ENCODE measurements at places on chromosomes 16 and 17.

GRCh38 chr16:76162046-76162445, 115.2 kb upstream of the CNTNAP4 start:
- DNase-seq = no peak

GRCh38 chr16:4675864-4676786, 17.2 kb upstream of the NUDT16L1 start:
- no peak for DNase-seq

GRCh38 chr17:75525806-75526554, 483 bp downstream of the LLGL2 start:
- no peak for DNase-seq

DNA sequence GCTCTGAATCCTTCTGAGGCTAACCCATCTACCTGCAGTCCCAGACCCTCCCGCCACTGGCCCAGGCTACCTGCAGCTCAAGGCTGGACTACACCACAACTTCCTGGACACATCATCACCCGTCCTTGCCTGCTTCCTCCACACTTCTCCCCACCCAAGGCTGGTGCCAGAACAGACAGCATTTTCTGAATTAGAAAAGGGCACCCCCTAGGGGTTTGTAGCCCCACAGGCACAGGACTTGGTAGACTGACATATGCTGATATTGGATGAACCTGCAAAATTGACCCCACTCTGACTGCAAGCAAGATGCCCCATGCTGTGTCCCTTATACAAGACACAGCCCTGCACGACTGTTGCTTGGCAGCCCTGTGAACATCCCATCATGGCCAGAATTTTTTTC, 271.5 kb upstream of the C16orf82 start:
- DNase-seq = no peak

GRCh38 chr17:36468903-36469635, 17.4 kb upstream of the ZNHIT3 start:
- peak; percentile 14 for DNase-seq

DNA sequence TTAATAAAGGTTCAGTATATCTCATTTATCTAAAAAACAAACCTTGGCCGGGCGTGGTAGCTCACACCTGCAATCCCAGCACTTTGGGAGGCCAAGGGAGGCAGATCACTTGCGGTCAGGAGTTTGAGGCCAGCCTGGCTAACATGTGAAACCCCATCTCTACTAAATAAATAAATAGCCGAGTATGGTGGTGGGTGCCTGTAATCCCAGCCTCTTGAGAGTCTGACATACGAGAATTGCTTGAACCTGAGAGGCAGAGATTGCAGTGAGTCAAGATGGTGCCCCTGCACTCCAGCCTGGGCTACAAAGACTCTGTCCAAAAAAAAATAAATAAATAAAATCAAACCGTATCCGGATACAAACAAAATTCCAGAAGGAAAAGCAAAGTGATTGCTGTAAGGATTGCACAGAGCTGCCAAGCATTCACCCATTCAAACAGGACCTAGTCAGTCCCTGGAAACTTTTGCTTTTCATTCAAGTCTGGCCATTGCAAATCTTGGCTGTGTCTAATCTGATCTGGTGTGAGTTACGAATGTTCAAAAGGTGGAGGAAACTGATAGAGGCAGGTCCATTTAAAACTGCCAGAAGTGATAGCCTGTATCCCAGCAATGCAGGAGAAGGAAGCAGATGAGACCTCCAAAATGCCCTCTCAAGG, 102.5 kb upstream of the CLEC3A start:
- no peak for DNase-seq

DNA sequence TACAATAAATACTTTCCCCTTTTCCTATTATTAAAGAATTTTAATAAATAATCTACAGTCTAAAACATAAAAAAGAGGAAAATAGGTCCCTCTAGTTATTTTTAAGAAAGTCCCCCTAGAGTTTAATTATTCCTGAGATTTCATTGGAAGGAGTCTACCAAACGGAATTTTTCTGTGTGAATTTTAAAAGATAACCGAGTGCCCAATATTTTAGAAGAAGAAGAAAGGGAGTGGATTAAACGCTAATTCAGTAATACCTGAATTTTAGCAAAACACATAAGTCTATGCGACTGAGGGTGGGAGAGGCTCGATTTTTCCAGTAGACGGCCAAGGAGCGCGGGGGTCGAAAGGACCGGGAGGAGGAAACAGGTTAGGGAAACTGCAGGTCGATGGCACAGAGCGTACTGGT, 2.2 kb downstream of the HOXB2 start:
- no peak for DNase-seq

DNA sequence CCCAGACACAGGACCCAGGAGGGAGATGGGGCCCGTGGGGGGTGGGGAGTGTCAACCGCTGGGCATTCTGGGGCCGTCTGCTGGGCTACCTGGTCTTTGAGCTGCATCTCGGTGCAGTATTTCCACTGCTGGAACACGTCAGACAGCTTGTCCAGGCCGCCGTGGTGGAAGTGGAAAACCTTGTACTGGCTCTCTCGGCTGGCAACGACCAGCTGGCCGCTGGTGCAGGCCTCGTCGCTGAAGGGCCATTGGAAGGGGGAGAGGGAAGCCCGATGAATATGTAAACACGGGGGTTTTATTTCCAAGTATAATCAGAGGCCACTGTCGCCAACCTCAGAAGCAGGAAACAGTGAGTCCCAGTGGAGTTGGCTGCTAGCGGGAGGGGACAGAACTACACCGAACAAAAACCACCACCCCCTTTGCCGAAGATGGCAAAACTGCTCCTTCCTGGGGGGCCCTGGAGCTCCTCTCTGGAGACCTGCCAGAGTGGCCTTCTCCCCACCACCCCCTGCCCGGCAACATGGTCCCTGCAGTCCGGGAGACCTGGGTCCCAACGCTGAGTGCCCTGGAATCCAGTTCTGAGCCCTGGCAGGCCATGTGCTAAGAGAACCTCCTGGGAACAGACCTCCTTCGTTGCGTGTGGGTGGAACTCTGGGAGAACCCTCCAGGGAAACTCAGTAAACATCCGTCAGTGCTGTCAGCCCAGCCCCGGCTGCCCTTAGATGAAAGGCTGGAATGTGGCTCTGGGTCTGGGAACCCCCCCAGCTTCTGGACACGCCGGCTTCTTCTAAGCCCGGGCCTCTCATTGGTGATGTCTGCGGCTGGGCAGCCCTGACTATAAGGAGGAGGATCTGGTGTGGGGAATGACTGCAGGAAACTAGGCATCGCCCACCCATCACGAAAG, 84.1 kb downstream of the TBC1D16 start:
- DNase-seq = peak; percentile 73

All from DMS153 (cell line).